ENCODE measurements at places on chromosomes 3 and 15. TPM values are rescaled to one million over a fixed set of nuclear protein-coding genes. Genes with fewer than 3 reads are reported as not detected.

C3orf20 gene
- not detected for total RNA-seq

TM4SF18 gene
- total RNA-seq: 0.23 TPM

RTP3 gene
- total RNA-seq: not detected

ECE2 gene
- not detected for total RNA-seq

ZXDC gene
- 10.0 TPM for total RNA-seq

EXD1 gene
- not detected for total RNA-seq

DNAJA4 gene
- total RNA-seq: 1.6 TPM

IGSF11 gene
- total RNA-seq: 0.11 TPM

FOXP1 gene
- 34.3 TPM for total RNA-seq

CCR9 gene
- total RNA-seq: not detected

FEZF2 gene
- not detected for total RNA-seq

CYP8B1 gene
- total RNA-seq: not detected

NISCH gene
- total RNA-seq: 19.0 TPM

GOLGA8T gene
- 1.5 TPM for total RNA-seq

UROC1 gene
- total RNA-seq: not detected

CHRNA5 gene
- 25.0 TPM for total RNA-seq

C2CD4A gene
- total RNA-seq: not detected

REC114 gene
- not detected for total RNA-seq

BUB1B gene
- total RNA-seq: 108 TPM

TMC3 gene
- not detected for total RNA-seq

NECTIN3 gene
- total RNA-seq: 15.0 TPM

CELSR3 gene
- 2.4 TPM for total RNA-seq

PATL2 gene
- 0.11 TPM for total RNA-seq

IRAK2 gene
- 12.7 TPM for total RNA-seq

CCR3 gene
- total RNA-seq: not detected

SCAMP5 gene
- 1.8 TPM for total RNA-seq

PAQR5 gene
- total RNA-seq: 0.91 TPM

STRA6 gene
- total RNA-seq: 30.8 TPM

GOLGA6L9 gene
- 2.0 TPM for total RNA-seq

GATM gene
- total RNA-seq: 28.1 TPM

PRR20G gene
- not detected for total RNA-seq

CHCHD4 gene
- 32.7 TPM for total RNA-seq

POPDC2 gene
- 0.17 TPM for total RNA-seq

DUOXA2 gene
- total RNA-seq: not detected

CFAP100 gene
- total RNA-seq: not detected

CKMT1A gene
- total RNA-seq: 2.2 TPM

CHST13 gene
- not detected for total RNA-seq

PLSCR4 gene
- 1.6 TPM for total RNA-seq

NRROS gene
- total RNA-seq: 2.5 TPM

SQOR gene
- total RNA-seq: 46.1 TPM

MAGEL2 gene
- total RNA-seq: 0.74 TPM

SCG5 gene
- total RNA-seq: 1.8 TPM

KIF15 gene
- 38.3 TPM for total RNA-seq

PRSS50 gene
- total RNA-seq: not detected

CISH gene
- total RNA-seq: not detected

SLC51A gene
- not detected for total RNA-seq

GOLGA6A gene
- total RNA-seq: 0.06 TPM

MYH15 gene
- 1.1 TPM for total RNA-seq

FILIP1L gene
- total RNA-seq: 26.5 TPM

IL17RD gene
- 0.46 TPM for total RNA-seq

TRIM59 gene
- 5.1 TPM for total RNA-seq

RTP1 gene
- total RNA-seq: not detected

LINS1 gene
- total RNA-seq: 37.6 TPM

ZNF35 gene
- 17.4 TPM for total RNA-seq

CFAP44 gene
- total RNA-seq: 4.9 TPM

OSBPL10 gene
- total RNA-seq: 14.0 TPM

TERC gene
- 101 TPM for total RNA-seq

PIGX gene
- 28.7 TPM for total RNA-seq

CKMT1B gene
- total RNA-seq: 3.4 TPM

All from Daoy (cell line).